ENCODE measurements at places on chromosomes 13 and 19.

DNA sequence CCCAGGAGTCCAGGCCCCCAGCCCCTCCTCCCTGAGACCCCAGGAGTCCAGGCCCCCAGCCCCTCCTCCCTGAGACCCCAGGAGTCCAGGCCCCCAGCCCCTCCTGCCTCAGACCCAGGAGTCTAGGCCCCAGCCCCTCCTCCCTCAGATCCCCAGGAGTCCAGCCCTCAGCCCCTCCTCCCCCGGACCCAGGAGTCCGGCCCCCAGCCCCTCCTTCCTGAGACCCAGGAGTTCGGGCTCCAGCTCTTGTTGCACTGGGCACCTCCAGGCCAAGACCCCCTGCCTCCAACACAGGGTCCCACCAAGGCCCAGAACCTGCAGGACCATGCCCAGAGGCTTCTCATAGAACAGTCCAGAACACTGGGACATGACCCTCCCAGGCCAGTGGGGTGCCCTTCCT lies 3.8 kb downstream of the ERCC1 start:
- DNase-seq = no peak

GRCh38 chr19:54465426-54466109 lies 2.0 kb upstream of the LENG9 start:
- DNase-seq = no peak

DNA sequence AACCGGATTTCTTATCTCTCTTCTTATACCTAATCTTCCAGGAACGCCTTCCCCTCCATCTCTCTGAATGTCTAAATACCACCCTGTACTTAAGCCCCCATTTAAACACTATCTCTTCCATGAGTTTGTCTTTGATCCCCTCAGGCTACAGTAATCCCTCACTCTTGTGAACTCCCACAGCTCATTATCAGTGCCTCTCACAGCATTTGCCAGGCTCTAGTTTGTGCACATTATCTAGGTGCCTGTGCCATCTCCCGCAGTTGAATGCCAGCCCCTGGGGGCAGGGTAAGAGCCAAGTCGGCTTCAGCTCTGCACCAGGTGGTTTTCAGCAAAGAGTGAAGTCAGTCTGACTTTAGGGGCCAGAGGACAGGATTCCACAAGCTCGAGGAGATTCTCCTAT lies 71.4 kb downstream of the FREM2 start:
- DNase-seq = no peak

DNA sequence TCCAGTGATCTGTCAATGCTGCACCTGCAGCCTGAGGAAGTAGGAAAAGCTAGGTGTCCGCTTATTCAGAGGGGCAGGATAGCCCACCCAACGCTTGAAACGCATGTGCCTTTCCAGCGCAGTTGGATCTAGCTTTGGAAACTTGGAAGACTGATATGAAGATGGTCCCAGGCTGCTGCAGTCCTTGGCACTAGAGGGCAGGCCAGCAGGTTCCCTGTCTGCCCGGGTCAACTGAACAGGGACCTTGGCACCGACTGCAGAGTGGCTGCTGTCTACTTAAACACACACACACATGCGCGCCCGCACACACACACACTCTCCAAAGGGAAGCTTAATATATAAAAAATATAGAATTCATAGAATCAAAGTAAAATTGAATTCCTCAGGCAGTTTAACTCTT lies 100.0 kb downstream of the TSHZ3 start:
- no peak for DNase-seq

DNA sequence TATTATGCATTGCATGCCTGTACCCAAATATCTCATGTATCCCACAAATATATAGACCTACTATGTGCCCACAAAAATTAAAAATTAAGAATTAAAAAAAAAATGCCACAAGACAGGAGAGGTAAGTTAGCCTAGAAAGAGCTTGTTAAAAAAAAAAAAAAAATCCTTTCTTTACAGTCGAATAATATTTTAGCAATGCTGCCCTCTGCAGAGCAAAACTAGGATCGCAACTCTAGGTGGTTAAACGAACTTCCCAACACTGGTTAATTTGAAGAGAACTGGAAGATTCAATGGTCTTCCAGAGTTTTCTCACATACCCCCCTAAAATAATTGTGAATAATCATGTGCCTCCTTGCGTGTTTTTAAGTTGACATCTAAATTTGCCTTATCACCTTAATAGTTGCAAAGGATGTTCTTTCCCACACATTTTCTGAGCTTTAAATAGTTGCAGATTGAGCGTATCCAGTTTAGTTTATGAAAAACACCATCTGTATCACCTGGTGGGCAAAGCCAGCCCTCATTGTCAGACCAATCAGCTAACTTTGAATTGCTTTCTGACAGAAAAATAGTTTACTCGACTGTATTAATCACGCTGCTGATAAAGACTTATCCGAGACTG lies 47.4 kb upstream of the RCBTB2 start:
- DNase-seq = peak; percentile 19

DNA sequence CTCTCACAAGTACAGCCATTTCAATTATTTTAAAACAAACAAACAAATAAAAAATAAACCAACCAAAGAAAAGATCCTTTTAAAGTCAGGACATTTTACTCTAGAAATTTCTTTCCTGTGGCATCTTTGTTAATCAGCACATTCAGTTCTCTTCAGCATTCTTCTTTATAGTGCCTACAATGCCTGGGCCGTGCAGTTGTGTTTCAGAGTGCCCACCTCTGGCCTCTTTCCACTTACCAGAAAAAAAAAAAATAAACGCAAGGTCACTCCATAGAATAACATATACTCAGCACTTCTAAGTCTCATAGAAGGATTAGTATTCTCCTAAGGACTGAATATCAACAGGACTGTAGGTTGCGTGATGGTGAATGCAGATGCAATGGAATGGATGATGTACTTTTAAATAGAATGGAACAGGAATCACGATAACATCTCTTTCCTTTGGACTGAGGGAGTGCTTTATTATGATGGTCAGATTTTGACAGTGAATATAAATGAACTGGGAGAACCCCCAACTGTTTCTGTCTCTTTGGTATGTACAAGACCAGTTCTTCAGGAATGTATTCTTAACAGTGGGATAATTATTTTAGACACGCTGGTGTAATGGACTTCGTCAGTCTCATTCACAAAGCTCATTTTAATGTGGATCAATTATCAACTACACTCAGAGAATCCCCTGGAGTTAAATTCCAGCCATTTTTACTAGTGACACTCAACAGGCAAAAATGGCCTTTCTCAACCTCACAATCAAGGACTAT lies 125.0 kb upstream of the NBEA start:
- DNase-seq = no peak

- DNase-seq = no peak
Observed at GRCh38 chr19:33554821-33555220, 33.2 kb upstream of the PEPD start.

DNA sequence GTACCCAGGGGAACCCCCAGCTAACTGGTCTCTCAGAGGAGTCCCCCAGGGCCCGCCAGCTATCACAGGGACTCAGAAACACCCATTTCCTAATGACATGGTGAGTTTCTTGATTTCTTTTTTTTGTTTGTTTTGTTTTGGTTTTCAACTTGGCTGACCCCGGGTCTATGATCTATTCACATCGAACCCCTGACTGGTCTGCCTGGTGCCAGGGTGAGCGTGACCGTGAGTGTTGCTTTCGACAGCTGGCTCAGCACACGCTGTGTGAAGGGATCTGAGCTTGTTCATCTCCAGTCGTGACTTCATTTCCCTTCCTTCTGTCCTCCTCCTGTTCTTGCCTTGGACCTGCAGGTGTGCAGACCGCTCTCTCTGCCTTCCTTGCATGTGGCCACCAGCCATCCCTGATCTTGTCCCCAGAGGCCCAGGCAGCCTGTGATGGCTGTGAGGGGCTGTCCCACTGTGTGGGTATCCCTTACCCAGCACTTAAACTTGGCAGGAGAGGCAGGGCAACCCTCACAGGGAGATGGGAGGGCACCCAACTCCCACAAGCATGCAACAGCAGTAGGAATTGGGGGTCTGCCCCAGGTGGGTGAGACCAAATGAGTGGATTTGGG lies 26.2 kb downstream of the TMEM161A start:
- DNase-seq = no peak

GRCh38 chr19:48506138-48506733 lies 5.4 kb downstream of the LMTK3 start:
- DNase-seq = peak; percentile 10

DNA sequence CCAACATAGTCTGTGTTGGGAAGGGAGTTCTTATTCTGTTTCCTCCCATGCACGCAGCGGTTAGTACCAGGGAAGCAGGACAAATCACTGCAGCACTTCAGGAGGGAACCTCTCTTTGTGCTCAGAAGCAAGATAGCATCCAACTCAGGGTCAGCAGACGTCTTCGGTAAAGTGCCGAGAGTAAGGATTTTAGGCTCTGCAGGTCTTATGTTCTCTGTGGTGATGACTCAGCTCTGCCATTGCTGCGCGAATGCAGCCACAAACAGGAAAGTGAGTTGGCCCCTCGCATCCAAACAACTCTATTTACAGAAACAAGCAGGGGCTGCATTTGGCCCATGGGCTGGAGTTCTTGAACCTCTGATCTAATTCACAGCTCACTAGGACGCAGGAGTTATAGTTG lies 122.1 kb upstream of the SPATA13 start:
- no peak for DNase-seq

DNA sequence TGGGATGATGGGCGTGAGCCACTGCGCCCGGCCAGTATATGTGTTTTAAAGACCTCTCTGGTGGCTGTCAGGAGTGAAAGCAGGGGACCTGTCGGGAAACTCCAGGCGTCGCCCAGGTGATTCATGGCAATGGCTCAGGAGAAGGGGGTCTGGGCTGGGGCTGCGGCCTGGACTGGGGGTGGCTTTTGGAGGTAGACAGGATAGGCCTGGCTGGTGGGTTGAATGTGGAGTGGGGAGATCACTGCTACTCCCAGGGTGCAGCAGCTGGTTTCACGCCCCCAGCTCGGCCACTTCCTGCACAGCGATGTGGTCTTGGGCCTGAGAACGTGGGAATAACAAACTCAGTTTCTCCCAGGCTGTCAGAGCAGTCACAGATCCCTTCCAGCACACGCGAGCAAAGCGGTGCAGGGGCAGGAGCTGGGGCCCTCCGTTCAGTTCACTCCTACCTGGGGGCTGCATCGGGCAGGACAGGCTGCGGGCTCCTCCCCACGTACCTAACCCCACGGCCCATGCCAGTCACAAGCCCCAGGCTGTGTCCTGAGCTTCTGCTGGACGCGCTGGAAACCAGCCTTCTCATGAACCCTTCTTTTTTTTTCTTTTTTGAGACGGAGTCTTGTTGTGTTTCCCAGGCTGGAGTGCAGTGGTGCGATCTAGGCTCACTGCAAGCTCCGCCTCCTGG lies 18.9 kb downstream of the KDM4B start:
- DNase-seq = no peak

- DNase-seq = no peak
Observed at GRCh38 chr19:39679056-39679790, 23.5 kb downstream of the LGALS16 start.

DNA sequence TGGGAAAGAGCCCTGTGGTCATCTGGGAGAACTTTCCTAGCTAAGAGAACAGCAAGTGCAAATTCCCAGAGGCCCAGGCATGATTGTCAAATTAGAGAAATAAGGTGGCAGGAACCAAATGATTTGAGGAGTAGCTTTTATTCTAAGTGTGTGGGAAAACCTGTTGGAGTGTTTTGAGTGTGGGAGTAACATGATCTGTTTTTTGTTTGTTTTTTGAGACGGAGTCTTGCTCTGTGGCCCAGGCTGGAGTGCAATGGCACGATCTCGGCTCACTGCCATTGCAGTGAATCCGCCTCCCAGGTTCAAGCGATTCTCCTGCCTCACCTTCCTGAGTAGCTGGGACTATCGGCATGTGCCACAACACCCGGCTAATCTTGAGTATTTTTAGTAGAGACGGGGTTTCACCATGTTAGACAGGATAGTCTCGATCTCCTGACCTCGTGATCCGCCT lies 2.4 kb downstream of the SAE1 start:
- no peak for DNase-seq

GRCh38 chr13:109586509-109587346 lies 199.7 kb downstream of the IRS2 start:
- no peak for DNase-seq

- DNase-seq = no peak
Observed at GRCh38 chr19:1007399-1008251, 7.4 kb downstream of the GRIN3B start.

DNA sequence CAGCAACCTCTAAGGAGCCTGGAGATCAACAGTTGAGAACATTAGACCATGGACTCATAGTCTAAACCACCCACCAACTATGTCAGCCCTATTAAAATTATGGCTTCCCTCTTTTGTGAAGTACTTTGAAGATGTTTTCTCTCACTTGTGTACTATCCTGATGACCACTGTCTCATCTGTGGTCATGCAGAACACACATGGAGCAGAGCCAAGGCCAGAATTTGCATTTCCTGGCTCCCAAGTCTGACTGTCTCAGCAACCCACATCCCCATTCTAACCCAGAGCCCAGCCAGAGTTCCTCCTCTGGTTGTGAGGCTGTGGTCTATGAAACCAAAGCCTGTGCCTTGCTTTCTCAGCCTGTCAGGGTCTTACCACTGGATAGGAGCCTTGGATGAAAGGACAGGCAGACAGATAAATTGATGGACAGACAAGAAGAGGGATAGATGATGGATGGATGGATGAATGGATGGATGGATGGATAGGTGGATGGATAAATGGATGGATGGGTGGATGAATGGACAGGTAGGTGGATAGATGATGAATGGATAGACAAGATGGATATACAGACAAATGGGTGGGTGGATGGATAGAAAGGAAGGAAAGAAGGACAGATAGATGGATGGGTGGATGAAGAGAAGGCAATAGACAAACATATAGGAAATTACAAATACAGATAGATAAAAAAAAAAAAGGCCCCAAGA lies 35.4 kb downstream of the ZNF557 start:
- no peak for DNase-seq

DNA sequence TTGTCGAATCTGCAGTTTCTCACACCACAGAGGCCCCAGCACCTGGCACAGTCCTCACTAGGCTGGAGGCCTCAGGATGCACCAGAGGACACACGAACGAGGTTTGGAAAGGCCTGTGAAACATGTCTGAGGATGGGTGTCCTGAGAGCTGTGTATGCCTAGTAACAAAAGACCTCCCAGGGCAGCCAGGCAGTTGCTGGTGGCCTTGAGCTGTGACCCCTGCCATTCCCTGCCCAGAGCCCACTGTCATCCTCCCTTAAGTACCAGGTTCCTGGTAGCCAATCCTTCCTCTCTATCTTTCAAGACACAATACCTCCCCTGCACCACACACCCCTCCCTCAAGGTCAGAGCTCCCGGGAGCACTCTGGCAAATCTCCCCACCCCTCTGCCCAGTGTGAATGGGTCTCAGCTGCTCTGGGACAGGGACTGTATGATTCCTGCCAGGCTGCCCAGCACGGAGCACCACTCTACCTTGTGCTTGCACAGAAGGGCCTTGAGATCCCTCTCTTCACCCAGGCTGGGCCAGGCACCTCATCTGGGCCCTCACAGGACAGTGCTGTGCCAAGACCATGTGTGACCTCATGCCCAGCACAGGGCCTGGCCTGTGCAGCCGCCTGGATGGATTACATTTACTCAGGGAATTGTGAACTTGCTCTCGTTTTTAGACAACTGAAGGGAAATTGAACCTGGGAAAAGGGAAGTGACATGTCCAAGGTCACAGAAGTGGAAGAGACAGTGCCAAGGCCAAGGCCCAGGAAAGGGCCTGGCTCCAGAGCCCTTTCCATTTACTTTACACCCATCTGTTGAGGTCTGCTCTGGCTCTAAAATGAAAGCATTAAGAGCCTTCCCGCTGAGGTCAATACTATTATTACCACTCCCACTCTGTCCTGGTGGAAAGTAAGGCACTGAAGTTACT lies 2.2 kb downstream of the ZNF787 start:
- DNase-seq = no peak

- no peak for DNase-seq
Observed at GRCh38 chr13:51802631-51803418, 1.1 kb downstream of the DHRS12 start.

GRCh38 chr19:50873056-50873455 lies at the start of gene KLK2:
Gene KLK2 (plus strand): TSS chr19:50873439. CDS start chr19:50873474, 35 bp downstream.
- no peak for DNase-seq

- no peak for DNase-seq
Observed at GRCh38 chr19:19740755-19741154, 7.8 kb upstream of the ZNF14 start.
